Posterior vena cava (tissue), 2 donors: ENCODE measurements at places on chromosomes 7 and 10. TPM values are rescaled to one million over a fixed set of nuclear protein-coding genes. Genes with fewer than 3 reads are reported as not detected.

SRGN gene
- 138 TPM for total RNA-seq

WASHC2A gene
- total RNA-seq, result 33.5 TPM

TOMM7 gene
- total RNA-seq, result 227 TPM

SPOCK2 gene
- 2.4 TPM for total RNA-seq

ZC3HAV1L gene
- total RNA-seq, result 9.2 TPM

LIPJ gene
- 0.14 TPM for total RNA-seq

ZNF487 gene
- 6.5 TPM for total RNA-seq

INSYN2A gene
- 0.14 TPM for total RNA-seq

MRLN gene
- 0.38 TPM for total RNA-seq

HMX3 gene
- not detected for total RNA-seq

CFAP70 gene
- total RNA-seq, result 0.76 TPM
